ENCODE measurements at places on chromosomes 1 and 21. TPM values are rescaled to one million over a fixed set of nuclear protein-coding genes. Genes with fewer than 3 reads are reported as not detected.

Gene MPL
- total RNA-seq = 0.26 TPM

Gene TSPAN1
- not detected for total RNA-seq

Gene VHLL
- total RNA-seq = 0.88 TPM

Gene AMY2A
- not detected for total RNA-seq

DNA sequence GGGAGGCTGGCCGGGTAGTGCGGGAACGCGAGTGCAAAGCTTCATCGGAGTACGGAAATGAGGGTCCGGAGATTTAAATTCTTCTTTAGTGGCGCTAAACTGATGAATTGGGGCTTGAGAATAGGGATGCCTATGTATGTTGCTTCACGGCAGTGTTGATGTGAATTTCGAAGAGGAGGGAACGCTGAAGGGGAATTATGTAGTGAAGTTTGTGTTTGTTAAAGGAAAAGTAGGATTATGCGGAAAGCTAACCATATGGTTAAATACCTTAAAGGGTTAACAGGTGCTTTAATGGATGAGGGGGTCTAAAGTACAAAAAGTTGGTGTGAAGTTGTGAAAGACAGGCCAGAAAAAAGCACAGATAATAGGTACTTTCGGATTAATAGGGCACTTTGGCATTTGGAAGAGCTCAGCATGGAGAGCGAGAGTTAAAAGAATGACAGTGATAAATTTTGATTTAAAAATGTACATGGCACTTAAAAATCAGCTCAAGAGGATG, 1.4 kb downstream of the HS2ST1 start:
- DNase-seq = no peak
- peaks cover 17% of the 10 kb centered on the region for H3K4me1 ChIP-seq
- no peaks in the 10 kb centered on the region for H3K27me3 ChIP-seq
- H3K4me3 ChIP-seq = peak overlapping the region; percentile 73
- peak overlapping the region; percentile 61 for H3K27ac ChIP-seq
- H3K36me3 ChIP-seq = no peaks in the 10 kb centered on the region

DNA sequence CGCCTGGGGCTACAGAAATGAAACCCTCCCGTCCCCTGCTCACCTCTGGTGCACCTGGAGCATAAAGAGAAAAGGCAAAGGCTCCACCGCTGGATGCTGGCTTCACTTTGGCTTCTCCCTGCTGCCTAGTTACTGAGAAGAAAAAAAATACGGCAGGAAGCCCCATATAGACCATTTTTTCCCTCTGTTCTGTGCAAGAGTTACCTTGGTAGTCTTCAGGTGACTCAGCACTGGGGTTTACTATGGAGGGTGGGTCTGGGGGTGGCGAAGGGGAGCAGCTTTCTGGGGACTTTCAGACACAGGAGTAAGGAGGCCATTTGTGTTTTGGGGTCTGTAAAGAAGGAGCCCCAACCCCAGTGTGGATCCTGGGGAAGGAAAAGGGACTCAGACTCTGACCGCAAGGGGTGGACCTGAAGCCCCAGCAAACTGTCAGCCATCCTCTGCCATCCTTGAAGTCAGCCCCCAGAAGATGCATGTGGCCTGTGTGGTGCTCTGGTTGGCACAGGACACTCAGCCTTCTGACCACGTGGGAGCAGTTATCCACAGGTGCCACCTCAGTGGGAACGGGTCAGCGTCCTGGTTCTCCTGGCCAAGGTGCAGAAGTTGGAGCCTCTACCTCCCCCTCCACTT, 25.9 kb upstream of the EPS8L3 start:
- no peak for DNase-seq
- no peaks in the 10 kb centered on the region for H3K36me3 ChIP-seq
- H3K4me3 ChIP-seq = no peak overlapping the region

DNA sequence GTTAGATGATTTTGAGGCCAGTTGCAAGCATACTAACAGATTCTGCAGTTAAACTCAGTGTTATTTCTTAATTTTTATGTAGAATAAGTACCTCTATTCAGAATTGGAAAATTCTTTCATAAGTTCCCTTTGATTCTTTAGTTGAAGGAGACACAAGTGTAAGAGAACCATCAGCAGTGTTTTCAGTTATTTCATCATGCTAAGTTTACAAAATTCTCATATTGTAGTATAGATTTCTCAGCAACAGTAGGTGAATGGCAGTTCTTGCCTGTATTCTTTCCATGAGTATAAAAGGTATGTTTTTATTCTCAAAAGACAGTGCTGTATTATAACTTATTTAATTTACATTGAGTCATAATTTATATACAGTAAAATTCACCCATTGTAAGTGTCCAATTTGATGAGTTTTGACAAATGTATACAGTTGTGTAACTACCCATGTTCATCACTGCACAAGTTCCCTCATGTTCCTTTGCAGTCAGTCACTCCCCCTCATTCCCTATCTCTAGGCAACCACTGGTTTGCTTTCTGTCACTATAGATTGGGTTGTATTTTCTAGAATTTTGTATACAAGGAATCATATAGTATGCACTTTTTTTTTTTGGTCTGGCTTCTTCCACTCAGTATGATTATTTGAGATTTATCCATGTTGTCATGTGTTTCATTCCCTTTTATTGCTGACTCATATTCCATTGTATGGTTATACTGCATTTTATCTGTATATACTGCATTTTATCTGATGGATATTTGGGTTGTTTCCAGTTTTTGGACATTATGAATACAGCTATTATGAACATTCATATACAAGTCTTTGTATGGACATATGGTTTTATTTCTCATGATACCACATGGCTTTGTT, 3.9 kb downstream of the RPS6KC1 start:
- H3K4me3 ChIP-seq = no peak overlapping the region
- H3K4me1 ChIP-seq = peaks cover 21% of the 10 kb centered on the region
- DNase-seq = no peak
- no peak overlapping the region for H3K27ac ChIP-seq
- no peaks in the 10 kb centered on the region for H3K27me3 ChIP-seq

- H3K4me1 ChIP-seq = peaks cover 5% of the 10 kb centered on the region
- H3K4me3 ChIP-seq = no peak overlapping the region
- no peak for DNase-seq
- no peaks in the 10 kb centered on the region for H3K36me3 ChIP-seq
These were observed 525.5 kb downstream of the MATN1 start for GRCh38 chr1:30197639-30198450.
